ENCODE measurements at places on chromosomes 11 and 22.

DNA sequence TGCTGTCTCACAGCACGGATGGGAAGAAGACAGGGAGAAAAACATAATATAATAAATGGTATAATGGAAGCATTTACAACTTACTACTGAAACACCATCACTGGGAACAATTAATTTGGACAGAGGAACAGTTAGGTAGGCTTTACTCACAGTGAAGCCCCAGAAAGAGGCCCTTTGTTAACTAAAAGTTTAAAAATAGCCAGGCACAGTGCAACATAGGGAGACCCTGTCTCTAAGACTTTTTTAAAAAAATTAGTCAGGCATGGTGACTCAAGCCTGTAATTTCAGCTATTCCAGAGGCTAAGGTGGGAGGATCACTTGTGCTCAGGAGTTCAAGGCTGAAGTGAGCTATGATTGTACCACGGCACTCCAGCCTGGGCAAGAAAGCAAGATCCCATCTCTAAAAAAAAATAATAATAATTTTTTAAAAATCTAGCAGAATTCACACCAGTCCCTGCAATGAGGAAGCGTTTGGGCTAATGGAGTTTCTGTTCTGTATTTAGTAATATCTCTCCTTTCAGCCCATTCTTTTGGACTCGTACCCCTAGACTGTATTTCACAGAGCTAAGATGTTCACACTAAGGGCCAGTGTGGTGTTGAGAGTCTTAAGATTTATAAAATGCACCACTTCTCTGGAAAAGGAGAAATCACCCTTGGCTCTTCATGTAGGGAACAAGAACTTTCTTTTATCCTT lies 275.5 kb downstream of the SOX6 start:
- DNase-seq = no peak

DNA sequence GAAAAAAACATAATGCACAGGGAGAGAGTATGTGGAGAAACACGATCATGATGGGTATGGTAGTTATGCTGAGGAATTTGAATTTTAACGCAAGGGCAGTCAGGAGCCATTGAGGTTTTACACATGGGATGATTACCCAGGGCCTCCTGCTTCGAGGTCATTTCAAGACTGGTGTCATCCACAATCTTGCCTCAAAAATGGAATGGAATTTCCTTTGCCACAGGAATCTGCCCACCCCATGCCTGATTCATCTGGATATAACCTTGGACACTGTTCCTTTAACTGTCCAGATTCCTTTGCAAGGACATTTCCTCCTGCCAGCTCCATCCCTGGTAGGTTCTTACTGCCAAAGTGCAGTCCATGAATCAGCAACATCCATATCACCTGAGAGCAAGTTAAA lies 655.9 kb upstream of the TENM4 start:
- DNase-seq = no peak

DNA sequence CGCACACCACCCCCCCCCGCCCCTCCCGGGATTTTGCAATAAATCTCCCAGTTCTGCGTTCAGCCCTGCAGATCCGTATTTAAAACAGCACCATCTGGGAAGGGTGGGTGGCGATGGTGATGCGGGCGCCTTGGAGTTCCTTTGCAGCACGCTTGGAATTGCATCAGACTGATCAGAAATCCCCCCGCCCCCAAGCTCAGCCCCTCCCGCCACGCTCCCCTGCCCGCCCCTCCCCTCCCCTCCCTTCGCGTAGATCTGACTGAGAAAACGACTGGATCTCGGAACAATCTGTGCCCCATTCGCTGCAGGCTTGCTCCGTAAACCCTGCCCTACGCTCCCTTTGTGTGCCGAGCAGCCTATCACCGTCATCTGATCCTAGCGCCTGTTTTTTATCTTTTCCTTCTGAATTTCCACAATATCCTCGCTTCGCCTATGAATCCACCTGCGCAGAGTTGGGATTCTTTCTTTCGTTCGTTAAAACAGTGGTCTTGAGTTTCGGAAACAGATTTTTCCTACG lies 18.1 kb upstream of the BDNF start:
- peak; percentile 48 for DNase-seq

- no peak for DNase-seq
Measured at GRCh38 chr11:87366346-87366745, 328.6 kb downstream of the TMEM135 start.

- no peak for DNase-seq
Measured at GRCh38 chr22:31497148-31497938, 1.0 kb downstream of the SFI1 start.

DNA sequence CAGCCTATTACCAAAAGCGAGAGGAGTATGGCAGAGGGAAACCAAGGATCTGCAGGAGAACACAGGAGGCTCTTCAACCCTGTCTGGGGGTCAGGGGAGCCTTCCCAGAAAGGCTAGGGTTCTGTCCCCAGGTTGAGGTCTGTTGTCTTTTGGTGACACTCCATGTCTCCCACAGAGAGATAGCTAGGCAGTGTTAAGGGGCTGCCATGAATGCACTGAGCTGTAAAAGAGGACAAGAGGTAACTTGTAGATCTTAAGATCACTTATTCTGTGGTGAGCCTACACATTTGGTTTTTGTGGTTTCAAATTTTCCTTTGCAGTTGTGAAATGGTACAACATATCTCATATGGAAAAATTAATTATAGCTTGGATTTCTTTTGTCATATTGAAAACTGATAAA lies 6.0 kb upstream of the ACER3 start:
- DNase-seq = no peak
